Fibroblast of the conjunctiva (primary cell): ENCODE measurements at places on chromosomes 5 and 9.

DNA sequence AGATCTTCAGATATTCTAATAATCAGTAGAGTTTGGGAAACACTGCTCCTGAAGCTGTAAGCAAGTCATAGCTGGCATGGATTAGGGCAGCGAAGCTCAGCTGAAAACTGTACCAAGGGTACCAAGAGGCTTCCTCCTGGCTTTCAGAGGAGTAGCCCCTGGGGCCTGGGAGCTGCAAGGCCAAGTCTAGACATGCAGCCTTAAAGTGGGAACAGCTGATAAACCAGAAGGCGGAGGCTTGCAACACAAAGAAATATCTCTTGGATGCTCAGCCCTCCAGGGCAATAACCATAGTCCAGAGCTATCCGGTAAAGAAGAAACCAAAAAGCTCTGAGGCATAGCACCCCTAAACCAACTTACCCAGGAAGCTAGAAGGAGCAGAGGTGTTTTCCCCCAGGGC lies 51.5 kb downstream of the MRPS30 start:
- no peak for DNase-seq

DNA sequence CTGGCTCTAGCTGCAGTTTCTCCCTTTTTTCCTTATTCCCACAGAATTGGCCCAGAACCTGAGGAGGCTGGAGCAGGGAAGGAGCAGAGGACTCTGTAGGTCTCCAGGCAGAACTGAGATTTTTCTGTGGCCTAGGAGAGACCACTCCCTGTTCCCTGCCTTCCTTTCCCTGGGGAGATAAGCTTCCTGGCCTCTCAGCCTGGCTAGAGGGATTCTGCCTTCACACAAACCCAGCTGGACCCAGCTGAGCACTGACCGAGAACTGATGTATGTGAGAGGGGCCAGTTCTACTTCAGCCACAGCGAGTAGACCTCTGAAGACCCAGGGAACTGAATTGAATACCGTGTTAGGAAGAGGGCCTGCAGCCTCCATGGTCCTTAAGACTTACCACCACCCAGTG lies 48.0 kb downstream of the RUSC2 start:
- no peak for DNase-seq

GRCh38 chr9:110954822-110955291 lies 83.4 kb downstream of the LPAR1 start:
- no peak for DNase-seq

- DNase-seq: no peak
These were observed 106.9 kb downstream of the GABRG2 start for GRCh38 chr5:162174358-162174974.

DNA sequence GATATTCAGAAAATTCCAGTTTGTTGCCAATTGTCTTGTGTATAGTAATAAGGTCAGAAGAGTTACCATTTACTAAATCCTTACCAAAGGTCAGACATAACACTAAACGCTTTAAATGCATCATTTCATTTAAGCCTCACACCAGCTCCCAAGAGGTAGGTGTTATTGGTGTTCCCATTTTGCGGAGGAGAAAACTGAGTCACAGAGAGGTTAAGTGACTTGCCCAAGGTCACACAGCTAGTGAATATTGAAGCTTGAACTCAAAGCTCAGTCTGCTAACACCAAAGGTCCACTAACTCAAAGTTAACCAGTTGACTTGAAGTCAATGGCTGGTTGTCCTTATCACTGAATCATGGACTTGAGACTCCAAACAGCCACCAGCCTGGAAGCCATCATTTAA lies 40.8 kb upstream of the NTNG2 start:
- no peak for DNase-seq

DNA sequence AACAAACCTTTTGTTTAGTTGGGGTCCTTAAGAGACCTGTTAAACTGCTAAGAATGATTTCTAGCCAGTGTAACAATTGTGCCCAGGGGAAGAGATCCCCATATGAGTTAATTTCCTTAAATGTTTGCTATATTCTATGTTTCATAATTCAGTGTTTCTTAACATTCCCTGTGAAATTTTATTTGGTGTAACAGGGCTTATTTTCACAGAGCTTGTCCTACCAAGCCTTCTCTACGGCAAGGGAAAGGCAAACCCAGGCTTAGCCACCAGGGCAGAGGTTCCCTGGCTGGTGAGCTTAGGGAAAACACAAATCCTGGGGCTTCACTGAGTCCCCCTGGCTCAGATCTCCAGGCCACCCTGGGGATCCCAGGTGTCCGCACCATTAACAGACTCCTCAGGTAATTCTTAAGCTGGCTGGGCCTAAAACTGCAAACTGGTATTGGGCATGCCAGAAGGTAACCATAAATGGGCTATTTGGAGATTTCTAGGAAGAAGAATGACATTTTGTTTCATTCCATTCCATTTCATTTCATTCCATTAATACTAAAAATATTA lies 17.0 kb upstream of the LCP2 start:
- DNase-seq: no peak

GRCh38 chr5:97000391-97000790 lies 64.5 kb downstream of the LNPEP start:
- no peak for DNase-seq

- no peak for DNase-seq
These were observed 82.2 kb upstream of the CNTLN start for GRCh38 chr9:17052626-17053025.

GRCh38 chr9:105510024-105510423 lies 47.9 kb upstream of the FKTN start:
- DNase-seq: no peak

GRCh38 chr9:128607642-128608350 lies 48.9 kb downstream of the DYNC2I2 start:
- peak; percentile 49 for DNase-seq

DNA sequence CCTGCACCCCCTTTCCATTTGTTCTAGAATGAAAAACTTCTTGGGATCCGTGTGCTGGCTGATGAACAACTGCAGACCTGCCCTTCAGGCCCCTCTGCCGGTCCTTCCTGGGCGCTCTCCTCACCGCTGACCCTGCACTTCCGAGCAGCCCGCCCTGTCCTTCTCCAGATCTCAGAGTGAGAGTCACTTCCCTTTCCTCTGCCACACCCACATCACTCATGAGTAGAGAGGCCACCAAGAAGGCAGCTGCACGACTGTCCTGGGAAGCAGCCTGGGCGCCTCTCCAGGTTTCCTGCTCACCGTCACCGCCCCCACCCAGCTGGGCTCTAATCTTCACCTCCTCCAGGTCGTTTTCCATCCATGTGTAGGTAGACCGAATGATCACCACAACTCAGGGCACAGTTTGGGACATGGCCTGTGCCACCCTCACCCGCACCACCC lies 35.0 kb upstream of the NSMF start:
- no peak for DNase-seq

DNA sequence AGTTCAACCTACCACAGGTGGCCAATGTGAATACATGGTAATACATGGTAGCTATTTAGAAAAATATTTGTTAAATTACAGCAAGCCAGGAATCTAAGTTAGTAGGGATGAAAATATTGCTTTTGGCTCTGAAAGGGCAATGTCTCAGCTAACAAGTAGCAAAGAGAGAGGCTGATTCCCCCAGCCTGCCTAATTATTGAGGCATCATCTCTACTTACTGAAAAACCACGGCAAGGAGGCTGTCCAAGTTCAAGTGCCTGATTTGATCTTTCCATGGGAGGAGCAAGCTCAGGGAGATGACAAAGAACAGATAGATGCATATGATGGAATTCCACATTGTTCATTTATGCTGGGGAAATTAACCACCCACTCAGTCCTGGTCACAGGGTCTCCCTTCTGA lies 28.7 kb upstream of the UBTD2 start:
- no peak for DNase-seq

DNA sequence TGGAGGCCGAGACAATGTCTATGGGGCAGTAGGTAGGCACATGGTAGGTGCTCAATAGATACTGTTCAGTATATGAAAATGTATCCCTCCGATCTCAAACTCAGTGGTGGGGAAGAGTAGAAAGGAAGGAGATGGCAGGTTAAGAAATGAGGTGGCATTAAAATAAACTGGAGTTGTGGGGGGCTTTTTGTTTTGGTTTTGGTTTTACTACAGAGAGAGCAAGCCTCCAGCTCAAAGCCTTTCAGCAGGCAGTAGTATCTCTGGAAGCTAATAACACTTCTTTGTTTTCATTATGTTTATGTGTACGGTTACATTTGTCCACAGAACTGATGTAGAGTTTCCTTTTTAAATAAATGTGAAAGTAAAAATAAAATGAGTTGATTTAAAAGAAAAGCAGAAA lies 8.6 kb downstream of the MFAP3 start:
- DNase-seq: no peak

DNA sequence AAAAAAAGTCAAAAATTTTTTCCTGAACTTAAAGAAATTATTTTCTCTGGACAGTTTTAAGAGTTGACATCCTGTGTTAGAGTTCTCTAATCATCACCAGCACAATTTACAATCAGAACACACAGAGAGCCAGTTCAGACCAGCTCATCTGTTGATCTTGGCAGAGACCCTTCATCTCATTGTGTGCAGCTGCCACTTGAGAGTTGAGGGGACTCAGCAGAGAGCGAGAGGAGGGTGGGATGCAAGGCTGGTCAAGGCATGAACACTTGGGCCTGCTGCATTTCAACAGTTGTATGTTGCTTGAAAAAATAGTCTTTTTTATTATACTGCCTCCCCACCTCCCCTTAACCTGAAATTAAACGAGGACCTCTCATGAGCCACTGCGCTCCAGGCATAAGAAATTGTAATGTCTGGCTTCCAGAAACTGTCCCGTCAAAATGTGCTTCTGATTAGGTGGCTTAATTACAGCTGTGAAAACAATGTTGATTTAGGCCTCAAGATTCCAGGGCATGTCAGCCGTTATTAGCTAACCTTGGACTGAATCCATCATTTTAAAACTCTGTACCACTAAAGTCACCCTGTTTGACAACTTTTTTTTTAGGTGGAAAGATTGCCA lies 383.6 kb downstream of the CCDC171 start:
- DNase-seq: peak; percentile 72

DNA sequence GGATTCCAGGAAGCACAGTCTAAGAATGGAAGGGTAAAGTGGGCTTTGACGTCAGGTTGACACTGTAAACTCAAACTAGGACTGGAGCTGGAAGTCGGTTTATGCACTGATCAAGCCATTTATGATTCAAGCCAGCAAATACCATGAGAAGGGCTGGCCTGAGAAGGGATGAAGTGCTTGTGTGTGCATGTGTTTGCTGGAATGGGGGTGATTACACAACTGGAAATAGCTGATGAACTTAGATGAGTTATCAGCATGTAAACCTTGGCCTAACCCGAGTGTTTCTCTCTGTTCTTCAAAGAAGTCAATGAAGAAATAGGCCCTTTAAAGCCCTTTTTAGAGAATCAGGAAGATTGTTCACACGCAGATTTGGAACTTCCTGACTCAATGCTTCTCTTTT lies 287.6 kb downstream of the RFX3 start:
- DNase-seq: no peak

GRCh38 chr5:127343866-127344265 lies 53.3 kb downstream of the MEGF10 start:
- DNase-seq: no peak

GRCh38 chr9:112326194-112326593 lies 7.2 kb downstream of the PTBP3 start:
- DNase-seq: no peak

GRCh38 chr9:18601026-18601425 lies 127.1 kb downstream of the ADAMTSL1 start:
- DNase-seq: no peak

DNA sequence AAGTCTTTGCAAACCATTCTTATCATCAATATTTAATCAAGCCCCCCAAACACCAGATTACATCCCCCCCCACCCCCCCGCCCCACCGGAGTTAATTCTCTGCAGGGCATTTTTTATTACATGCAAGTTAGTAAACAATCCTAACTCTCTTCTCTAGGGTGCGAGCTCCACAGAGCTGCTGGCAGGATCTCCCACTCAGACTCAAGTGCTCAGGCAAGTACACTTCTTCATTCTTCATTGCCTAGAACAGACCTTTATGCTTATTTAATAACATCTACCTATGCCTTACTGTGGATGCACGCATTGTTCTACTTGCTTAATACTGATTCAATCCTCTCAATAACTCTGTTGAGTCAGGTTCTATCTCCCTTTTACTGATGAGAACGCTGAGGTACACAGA lies 9.9 kb downstream of the SAXO1 start:
- DNase-seq: no peak

GRCh38 chr5:52710310-52710971 lies 77.3 kb upstream of the ITGA1 start:
- DNase-seq: no peak

GRCh38 chr5:50807661-50808060 lies 141.2 kb downstream of the PARP8 start:
- no peak for DNase-seq

GRCh38 chr5:167820101-167820990 lies 471.1 kb upstream of the WWC1 start:
- no peak for DNase-seq

DNA sequence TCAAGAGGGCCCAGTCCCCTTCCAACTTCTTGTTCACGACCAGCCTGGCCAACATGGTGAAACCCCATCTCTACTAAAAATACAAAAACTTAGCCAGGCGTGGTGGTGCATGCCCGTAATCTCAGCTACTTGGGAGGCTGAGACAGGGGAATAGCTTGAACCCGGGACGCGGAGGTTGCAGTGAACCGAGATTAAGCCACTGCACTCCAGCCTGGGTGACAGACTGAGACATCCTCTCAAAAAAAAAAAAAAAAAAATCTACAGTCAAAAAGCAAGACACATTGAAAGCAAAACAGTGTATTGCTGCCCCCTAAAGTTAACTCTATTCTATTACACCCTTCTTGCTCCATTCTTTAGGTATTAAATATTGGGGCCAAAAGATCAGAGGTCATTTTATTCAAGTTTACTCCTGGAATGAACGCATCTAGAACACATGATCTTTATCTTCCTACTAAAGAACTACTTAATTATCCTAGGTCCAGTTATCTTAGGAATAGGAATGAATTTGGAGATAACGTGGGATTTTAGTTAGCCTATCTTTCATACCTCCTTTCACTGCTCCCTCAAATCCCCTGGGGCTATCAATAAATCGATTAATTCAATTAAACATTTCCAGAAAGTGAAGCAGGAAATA lies 2.4 kb downstream of the ATG12 start:
- peak; percentile 60 for DNase-seq

DNA sequence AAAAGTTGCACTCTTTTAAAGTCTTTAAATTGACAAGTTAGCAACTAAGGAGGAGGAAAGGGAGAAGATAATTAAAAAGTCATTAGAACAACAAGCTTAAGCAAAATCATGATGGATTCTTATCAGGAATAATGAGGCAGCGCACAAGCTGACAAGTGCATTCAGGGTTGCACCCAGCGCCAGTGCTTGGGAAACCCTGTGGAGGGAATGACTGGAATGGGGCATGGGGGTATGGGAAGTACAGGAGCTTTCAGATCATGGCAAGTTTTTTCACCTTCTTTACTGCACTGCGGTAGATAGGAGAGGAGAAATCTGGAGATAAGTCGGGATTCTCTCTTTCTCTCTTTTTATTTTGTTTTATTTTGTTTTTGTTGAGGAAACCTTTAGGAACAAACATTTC lies 117.9 kb upstream of the CKMT2 start:
- DNase-seq: no peak

DNA sequence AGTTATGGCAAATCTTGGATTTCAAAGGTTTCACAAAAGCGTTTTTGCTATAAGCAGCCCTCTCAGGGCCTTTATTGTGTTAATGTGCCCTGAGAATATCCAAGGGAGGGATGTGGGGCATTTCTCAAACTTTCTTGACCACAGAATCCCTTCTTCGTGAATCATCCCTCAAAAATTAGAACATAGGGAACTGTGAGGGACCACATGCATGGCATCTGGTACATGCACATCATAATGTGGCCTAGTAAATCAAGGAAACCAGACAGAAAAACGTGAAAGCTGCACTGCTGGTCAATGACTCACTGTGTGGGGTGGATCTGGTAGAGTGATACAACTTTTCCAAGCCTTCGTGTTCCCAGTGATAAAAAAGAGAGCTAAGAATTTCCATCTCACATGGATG lies 22.4 kb downstream of the DDX31 start:
- peak; percentile 68 for DNase-seq
